Activated CD4-positive, CD25-positive, alpha-beta regulatory T cell (primary cell): ENCODE measurements at places on chromosomes 7 and 10.

DNA sequence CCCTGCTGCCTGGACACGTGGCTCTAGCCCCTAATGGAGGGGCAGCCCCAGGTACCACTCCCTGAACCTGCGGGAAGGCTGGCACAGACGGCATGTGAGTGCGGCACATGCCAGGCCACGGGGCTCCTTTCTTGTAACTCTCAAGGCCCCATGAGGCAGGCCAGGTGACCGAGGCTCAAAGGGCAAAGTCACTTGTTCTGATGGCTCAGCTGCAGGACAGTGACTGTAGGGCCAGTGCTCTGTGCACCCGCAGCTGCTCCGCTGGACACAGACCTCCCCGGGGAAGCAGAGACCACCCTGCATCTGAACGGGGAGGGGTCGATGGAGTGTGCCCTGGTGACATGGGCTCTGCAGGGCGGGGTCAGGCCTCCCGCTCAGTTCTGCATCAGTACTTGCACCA is 55.3 kb downstream of the PTPRE start:
- DNase-seq = no peak

DNA sequence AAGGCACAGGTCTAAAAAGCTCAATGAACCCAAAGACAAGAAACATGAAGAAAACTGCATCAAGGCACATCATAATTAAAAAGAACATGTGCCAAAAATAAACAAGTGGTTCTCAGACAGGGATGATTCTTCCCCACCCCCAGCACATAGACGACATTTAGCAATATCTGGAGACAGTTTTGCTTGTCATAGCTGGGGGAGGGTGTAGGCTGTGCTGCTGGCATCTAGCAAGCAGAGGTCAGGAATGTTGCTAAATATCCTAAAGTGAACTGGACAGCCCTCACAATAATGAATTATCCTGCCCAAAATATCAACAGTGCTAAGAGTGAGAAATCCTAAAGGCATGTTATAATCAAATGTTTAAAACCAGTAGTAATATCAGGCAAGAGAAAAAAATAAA is 122.6 kb downstream of the MICU1 start:
- DNase-seq = no peak

DNA sequence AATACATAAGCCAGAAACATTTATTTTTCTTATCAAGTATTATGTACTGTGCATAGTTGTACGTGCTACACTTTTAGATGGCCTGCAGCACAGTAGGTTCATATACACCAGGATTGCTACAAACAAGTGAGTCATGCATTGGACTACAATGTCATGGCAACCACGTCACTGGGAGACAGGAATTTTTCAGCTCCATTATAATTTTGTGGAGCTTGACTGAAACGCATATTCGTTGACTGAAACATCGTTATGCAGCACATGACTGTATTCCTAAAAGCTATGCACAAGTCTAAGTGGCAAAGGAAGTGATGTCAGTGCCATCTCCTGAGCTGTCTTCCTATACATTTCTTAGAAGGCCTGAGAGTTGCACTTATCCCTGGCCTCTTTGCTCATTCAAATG is 871.8 kb downstream of the IPMK start:
- DNase-seq = no peak

DNA sequence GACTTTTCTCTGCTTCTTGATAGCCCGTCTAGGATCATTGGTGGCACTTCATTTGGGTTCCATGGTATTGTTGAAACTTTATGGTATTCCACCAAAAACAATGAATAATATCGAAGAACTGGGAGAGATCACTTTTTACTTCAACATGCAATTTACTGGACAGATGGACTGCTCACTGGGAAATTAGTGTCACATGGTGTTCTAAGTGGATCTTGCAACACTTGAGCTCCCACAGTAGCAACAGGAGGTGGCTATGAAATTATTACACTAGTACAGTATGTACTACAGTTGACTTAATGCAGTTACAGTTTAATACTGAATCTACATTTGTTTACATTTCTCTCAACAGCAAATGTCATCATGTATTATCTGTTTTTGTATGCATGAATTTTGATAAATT is 997.3 kb downstream of the REEP3 start:
- no peak for DNase-seq

- DNase-seq = no peak
Observed at GRCh38 chr7:29841926-29842701, 35.8 kb downstream of the WIPF3 start.

DNA sequence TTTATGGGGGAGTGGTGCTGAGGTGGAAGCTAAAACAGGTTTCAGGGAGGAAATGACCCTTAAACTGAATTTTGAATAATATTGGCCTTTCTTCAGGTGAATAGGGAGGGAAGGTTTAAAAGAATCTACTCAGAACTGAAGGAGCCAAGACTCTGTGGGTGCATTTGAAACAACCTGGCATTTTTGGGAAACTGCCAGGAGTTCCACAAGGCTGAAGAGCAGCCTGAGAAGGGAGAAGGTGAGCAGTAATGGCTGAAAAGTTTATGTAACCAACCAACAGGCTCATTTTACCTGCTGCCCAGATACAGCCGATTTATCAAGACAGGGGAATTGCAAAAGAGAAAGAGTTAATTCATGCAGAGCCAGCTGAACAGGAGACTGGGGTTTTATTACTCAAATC is 4.0 kb upstream of the PANK1 start:
- no peak for DNase-seq

GRCh38 chr10:15325243-15325943 is 45.7 kb downstream of the FAM171A1 start:
- no peak for DNase-seq

- no peak for DNase-seq
Observed at GRCh38 chr10:87657371-87657770, 2.3 kb upstream of the PAPSS2 start.

DNA sequence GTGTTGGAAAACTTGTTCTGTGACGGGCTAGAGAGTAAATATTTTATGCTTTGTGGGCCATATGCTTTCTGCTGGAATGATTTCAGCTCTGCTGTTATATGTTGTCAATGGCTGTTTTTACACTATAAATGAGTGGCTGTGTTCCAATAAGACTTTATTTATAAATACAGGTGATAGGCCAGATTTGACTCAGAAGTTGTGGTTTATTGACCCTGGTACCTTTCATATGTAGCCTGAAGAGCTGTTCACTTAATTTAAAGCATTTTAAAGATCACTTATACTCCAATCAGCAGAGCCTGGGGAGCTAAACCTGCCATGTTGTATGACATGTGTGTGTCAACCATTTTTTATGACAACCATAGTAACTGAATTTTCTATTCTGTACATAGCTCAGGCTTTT is 9.1 kb upstream of the SSBP1 start:
- DNase-seq = no peak

- no peak for DNase-seq
Observed at GRCh38 chr10:133378251-133379096, 588 bp upstream of the PAOX start.

- no peak for DNase-seq
Observed at GRCh38 chr10:74145133-74145532, 5.5 kb downstream of the AP3M1 start.

- DNase-seq = no peak
Observed at GRCh38 chr10:132697578-132698200, 88.3 kb downstream of the NKX6-2 start.

- DNase-seq = no peak
Observed at GRCh38 chr10:123270221-123270620, 116.0 kb downstream of the BUB3 start.

GRCh38 chr10:75429159-75429827 is 2.1 kb upstream of the LRMDA start:
- DNase-seq = no peak

DNA sequence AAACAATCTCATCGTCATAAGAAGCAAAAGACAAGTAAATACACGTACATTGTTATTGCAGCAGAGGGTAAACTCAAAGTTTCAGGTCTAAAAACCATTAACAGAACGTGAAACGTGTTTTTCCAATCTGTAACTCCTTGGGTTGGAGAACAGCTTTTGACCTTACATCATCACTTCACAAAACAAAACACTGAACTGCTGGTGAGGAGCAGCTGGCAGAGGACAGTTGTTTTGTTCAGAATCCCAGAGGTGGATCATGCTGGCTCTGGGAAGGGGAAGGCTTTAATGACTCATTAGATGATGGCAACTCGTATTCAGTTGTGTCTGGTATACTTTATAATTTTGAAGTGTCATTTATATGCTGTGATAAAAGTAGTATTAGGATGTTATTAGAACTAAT is 923.0 kb upstream of the CELF2 start:
- no peak for DNase-seq

- DNase-seq = no peak
Observed at GRCh38 chr7:36117203-36117840, 35.7 kb upstream of the EEPD1 start.

GRCh38 chr7:13055732-13056368 is 368.4 kb downstream of the ARL4A start:
- no peak for DNase-seq

DNA sequence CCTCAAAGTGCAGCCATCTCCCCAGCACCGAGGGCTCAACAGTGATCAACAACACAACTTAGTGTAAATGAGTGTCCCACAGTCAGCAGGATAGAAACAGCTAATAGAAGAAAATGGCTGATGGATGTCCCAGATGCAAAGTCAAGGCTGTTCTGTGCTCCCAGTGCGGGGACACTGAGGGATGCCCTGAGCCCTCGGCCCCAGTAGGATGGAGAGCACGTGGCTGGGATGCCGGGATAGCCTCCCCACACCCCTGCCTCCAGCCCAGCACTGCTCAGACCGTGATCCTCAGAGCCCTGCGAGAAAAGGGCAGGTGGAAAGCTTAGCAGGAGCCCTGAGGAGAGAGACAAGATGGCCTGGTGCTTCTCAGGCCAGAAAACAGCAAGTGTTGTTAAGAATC is 243.9 kb upstream of the TCERG1L start:
- DNase-seq = no peak

- DNase-seq = no peak
Observed at GRCh38 chr10:129440247-129440646, 26.8 kb upstream of the MGMT start.

GRCh38 chr10:98173260-98173659 is 38.8 kb downstream of the R3HCC1L start:
- DNase-seq = no peak

DNA sequence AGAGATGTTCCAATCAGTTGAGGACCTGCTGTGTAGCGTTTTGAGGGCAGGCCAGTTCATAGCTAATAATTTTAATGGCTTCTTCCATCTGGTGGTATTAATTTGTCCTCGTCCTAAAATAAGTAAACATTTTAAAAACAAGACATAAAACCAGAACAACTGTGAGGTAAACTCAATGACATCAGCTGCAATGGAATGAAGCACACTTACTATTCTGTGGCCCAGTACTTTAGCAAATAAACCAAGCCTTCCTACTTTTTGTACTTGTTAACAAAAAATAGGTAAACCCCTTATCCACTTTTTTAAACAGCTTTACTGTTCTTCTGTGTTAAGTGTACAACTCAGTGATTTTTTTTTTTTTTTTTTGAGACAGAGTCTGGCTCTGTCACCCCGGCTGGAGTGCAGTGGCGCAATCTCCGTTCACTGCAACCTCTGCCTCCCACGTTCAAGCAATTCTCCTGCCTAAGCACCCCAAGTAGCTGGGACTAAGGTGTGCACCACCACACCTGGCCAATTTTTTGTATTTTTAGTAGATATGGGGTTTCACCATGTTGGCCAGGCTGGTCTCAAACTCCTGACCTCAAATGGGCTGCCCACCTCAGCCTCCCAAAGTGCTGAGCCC is 28.9 kb upstream of the FZD1 start:
- no peak for DNase-seq

DNA sequence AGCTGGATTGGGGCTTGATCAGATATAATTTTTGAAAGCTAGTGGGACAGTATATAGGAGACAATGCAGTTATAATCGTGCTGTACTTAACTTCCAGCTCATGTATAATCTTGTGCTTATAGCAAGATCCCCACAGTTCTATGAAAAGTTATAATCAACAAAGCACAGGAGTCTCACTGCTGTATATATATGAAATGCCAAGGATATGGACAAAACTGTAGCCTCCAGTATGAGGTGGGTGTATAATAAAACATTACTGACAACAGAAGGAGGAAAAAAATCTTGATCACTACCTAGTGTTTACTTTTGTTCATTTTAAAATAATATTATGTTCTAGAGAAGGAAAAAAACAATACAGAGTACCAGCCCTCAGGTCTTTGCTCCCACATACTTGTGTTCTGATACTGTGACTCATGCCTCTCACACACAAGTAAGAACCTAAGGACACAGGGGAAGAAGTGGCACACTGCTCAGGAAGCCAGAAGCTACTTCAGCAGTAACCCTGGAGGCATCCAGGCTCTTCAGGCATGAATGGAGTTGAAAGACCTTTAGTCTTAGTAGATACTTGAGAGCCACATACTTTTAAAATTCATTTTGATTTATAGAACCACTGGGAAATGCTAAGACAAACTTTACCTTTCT is 265.7 kb upstream of the IMMP2L start:
- DNase-seq = no peak

GRCh38 chr7:75599244-75599781 is 107.2 kb downstream of the SPDYE5 start:
- no peak for DNase-seq

DNA sequence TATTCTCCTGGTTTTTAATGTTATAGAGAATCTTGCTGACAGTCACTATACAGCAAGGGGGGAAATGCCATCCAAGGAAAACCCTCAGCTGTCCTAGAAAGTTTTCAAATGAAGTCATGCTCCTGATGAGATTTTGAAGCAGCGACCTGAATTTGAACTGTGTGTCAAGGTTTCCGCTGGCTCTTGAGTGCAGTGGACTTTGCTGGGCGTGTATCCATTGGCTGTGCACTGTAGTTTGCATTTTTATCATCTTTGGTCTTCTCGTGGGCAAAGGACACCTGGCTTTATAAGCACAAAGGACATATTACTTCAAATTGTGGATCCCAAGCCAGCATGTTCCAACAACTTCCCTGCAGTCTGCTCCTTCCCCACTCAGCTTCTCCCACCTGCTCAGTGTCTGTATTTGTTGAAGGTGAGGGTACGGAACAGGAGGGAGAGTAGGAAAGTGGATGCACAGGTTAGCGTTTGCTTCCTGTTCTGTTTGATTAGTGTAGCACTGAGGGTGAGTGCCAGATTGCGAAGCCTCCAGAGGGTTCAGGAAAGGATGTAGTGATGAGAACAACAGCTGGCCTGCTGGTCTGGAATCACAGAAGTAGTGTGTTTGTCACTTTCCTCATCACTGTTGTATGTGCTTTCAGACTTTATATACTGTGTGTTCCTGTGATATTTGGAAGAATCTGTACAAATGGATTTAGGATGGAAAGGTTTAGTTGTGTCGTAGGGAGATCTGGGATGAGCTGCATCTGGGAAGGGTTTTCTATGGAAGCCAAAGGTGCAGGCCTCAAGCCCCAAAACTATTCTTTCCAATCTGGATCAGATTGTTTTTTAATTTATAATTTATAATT is 204.8 kb downstream of the BMPER start:
- DNase-seq = no peak

- no peak for DNase-seq
Observed at GRCh38 chr10:45373003-45373575, 927 bp upstream of the ALOX5 start.
